ENCODE measurements at places on chromosomes 12 and 14. TPM values are rescaled to one million over a fixed set of nuclear protein-coding genes. Genes with fewer than 3 reads are reported as not detected.

CCDC38 gene
- total RNA-seq = 0.07 TPM

TAS2R42 gene
- not detected for total RNA-seq

CCDC77 gene
- total RNA-seq = 15.9 TPM

LHX5 gene
- total RNA-seq = not detected

PLD4 gene
- total RNA-seq = not detected

ZDHHC17 gene
- 17.4 TPM for total RNA-seq

SLC38A4 gene
- not detected for total RNA-seq

CIDEB gene
- 0.19 TPM for total RNA-seq

NPFF gene
- total RNA-seq = not detected

TBPL2 gene
- not detected for total RNA-seq

SNRNP35 gene
- total RNA-seq = 23.0 TPM

SCYL2 gene
- 20.3 TPM for total RNA-seq

CLEC2A gene
- not detected for total RNA-seq

C12orf50 gene
- not detected for total RNA-seq
